Stimulated activated naive CD8-positive, alpha-beta T cell treated with anti-CD3 and anti-CD28 coated beads, Interleukin-15, Interleukin-2, amounts not matched to agents 100 U/mL and 50 U/mL, for 24 hours (primary cell): ENCODE measurements at places on chromosomes 11 and 22.

- no peak for DNase-seq
Measured at GRCh38 chr11:126981635-126982034, 18.9 kb downstream of the KIRREL3 start.

GRCh38 chr11:32829157-32829679 lies 509 bp upstream of the PRRG4 start:
- DNase-seq: no peak

DNA sequence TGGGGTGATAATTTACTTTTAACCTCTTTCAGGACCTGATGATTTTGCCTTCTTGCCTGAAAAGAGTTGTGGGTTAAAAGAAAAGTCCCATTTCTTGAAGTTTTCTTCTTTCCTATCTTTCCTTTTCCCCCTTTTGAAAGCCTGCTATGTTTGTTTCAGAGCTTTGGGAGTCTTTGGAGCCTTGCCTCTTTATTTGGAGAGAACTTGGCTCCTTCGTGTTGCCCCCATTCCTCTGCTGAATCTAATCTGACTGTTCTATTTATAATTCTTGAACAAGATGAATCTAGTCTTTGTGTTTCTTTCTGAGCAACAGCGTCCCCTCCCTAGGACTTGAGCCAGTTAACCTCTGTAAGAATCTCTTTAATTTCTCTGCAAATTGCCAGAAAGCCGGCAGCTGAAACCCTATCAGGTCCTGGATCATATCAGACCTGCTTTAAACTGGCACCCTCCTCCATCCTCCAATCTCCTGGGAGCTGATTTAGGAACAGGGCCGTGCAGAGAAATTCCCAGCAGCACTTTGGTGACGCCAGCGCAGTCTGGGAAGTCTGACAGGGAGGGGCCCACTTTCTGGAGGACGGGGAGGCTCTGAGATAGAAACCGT lies 289.1 kb upstream of the SORL1-AS1 start:
- DNase-seq: no peak

DNA sequence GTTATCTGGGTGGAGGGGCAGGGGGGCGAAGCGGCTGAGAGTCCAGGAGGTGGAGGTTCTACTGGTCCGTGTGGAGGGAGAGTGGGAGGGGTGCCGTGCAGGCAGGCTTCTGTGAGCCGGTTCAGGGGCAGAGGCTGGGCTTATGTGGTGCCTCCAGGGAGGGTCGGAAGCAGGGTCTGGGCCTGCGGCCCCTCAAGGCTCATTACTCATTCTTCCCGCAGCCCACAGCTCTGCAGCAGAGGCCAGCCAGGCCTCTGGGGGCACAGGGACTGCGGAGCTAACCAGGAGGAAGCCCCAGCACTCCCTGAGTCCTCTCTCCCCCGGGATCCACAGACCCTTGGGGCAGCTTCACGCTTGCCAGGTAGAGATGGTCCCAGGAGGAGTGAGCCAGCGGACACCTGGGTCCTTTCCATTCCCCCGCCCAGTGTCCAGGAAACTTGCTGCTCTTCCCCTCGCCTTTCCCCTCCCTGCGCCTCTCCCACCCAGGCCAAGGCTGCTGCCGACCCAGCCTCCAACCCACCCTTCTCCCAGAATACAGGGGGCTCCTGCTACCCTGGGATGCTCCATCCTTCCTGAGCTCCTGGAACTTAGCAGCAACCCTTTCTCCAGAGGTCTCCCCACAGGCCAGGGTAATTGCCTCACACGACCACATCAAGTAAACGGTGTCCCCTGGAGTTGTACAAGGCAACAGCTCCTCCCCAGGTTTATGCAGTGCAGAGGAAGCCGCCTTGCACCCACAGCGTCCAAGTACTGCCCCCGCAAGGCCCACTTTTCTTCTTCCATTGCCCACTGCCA lies 6.3 kb downstream of the NRXN2 start:
- DNase-seq: no peak

DNA sequence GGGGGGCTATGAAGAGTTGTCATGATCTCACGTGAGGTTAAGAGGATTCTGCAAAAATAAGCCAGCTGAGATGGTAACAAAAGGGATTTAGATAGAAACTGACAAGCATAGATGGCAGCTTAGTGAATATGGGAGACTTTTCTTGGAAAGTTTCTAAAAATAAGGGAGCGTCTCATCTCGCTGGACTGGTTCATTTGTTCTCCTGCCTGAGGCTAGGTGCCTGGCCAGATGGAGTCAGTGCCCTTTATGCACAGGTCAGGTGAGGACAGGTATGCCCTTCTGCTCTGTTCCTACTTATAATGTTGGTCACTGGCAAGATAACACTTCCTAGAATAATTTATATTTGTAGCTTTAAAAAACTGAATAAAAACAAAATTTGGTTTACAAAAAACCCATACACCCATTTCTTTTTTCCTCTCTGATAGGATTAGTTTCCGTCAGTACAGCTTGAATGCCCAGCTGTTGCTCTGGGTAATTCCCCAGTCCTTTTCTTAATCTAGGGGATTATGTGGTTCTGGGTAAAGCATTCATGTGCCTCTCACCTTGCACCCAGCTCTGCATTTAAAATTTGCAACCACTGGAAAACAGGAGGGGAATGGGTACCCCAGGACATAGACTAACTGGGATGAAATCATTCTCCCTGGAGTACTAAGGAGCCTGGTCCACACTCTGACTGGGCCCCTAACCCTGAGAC lies 90.0 kb downstream of the AMOTL1 start:
- DNase-seq: no peak

DNA sequence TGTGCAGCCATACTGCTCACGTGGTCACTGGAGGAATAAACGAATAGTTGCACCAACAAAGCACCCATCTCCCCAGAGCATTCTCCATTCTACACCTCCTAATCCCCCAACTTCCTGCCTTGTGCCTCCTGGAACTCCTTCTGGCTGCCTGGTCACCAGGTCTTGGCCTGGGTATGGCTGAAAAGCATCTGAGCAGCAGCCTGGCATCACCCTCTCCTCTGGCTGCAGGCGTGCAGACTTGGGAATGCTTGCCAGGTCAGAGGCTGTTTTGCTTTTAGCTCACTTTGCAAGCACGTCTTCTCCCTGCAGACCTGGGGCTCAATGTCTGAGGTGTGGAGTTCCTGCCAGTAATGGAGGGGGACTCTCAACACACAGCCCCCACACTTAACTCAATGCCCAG lies 33.3 kb upstream of the KCNJ11 start:
- no peak for DNase-seq

DNA sequence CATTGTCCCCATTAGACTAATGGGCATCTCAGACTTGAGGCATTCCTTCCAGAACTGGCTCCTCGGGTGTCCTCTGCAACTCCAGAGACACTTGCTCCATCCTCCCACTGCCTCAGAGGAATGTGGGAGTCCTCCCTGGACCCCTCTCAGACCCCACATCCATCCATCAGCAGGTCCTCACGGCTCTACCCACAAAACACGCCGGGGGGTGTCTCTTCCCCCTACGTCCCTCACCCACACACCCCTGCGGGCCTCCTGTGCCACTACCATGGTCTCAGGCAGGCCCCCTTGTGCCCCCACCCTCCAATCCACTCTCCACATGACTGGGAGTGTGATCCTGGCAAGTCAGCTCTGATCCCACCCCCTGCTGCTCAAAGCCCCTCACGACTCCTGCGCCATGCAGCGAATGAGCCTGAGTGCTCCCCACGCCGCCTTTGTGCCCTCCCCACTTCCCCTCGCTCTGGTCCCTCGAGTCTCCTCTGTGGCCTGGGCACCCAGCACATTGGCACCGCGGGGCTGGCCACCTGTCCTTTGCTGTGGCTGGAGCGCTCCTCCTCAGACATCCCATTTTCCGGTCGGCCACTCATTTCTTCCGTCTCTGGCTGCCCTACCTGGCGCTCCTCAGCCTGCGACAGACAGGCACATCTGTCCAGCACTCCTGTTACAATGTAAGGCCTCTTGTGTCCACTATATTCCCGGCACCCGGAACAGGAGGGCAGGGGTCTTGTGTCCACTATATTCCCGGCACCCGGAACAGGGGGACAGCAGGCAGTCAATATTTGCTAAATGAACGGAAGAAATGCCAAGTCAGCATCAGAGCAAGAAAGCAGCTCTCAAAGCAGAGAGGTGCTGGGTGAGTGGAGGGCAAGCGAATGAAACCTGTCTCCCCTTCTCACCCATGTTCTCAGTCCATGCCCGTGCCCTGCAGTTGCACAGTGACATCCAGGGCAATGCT lies 14.2 kb upstream of the MOB2 start:
- DNase-seq: no peak
